Dermis microvascular lymphatic vessel endothelial cell (primary cell): ENCODE measurements at places on chromosomes 5 and 9. TPM values are rescaled to one million over a fixed set of nuclear protein-coding genes. Genes with fewer than 3 reads are reported as not detected.

GRCh38 chr9:114053246-114054005 lies 24.7 kb downstream of the AMBP start:
- no peak for DNase-seq

DNA sequence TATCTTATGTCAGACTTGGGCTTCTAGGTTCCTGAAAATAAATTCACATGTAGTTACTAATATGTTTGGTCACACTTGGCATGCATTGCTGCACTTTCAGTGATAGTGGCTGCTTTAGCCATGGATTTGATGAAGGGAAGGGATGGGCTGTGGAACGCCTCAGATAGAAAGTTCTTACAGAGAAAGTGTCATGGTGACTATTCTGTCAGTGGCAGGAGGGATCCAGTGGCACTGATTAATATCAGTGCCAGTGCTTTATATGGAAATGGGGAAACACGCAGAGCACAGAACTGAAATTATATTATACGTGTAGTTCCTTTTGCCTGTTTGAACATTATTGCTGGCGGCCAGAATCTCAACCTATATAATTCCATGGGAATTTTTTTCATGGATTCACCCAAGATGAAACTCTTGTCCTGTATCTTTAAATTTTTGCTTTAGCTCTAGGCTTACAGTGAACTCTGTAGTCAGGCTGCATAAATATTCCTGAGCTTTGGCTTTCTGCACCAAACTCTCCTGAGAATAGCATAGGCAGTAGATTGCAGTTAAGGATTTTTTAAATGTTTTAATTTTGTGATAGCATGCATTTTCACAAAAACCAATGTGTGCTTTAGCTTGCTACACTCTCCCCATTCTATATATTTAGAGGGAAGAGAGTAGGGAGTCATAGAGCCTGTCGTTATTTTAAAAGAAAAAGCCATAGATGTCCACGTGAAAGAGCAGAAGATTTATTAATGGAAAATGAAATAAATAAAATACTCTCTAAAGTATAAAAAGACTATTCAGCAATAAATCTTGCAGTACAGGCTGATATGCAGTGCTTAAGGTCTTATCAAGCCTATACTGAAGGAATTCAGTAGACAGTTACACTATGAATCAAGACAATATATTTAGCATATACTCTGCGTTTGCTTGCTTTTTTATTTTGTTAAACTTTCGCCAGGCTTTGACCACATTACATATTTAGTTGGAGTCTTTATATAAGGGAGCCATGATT lies 98.7 kb downstream of the EDIL3 start:
- DNase-seq: no peak

TLX3 gene
- total RNA-seq: not detected in 2 replicates

GRCh38 chr9:137083394-137084004 lies 3.3 kb upstream of the MAN1B1 start:
- no peak for DNase-seq

GRCh38 chr5:32405507-32405906 lies 39.0 kb downstream of the ZFR start:
- no peak for DNase-seq

DNA sequence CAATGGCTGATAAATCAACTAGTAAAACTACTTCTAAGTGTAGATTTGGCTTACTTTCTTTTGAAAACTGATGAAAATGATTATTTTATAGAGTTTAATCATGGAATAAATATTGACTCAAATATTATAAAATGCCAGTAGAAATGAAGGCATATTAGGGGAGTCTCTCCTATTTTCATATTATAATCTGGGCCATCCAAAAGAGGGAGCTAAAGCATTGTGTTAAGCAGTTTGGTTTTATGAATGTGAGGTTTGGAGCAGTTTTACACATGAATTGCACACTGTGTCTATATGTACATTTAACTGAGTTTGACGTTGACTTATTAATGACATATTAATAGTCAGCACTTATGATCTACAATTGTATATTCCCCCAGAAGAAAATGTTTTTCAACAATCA lies 17.4 kb downstream of the CDH9 start:
- no peak for DNase-seq

GRCh38 chr9:136726631-136727191 lies 14.3 kb downstream of the DIPK1B start:
- DNase-seq: peak; percentile 68

SV2C gene
- total RNA-seq: under 0.01 TPM in 1 of 2 replicates, not detected in the other

DNA sequence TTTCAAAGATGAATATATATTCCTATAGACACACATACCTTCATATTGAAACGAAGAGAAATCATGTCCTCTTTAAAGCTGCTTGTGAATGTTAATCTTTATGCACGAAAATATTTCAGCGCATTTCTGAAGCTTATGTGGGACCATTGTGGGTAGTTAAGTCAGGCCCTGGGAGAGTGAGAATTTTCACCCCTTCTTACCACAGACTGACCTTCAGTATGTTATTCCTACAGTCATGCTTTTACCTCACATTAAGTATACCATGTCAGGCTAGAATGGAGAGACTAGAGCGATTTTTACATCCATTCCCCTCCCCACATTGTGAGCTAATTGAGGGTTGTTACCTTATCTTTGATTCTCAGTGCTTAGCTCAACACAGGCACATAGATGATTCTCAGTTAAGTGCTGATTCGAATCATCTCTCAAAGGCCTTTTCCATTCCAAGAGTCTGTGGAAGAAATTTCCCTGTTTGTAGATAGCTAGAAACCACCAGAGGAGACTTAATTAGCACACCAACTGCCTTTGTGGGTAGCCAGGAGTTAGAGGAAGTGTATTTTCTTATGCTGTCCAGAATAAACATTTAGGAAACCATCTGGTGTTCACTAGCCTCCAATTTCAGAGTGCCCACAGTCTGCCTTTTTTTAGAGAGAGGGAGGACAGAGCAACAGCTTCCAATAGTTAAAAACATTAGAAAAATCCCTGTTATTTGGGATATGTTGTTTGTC lies 110.5 kb downstream of the MEGF10 start:
- no peak for DNase-seq

CTXN3 gene
- total RNA-seq: not detected in 2 replicates

- DNase-seq: no peak
Observed at GRCh38 chr9:1995084-1995483, 20.1 kb upstream of the SMARCA2 start.

DNA sequence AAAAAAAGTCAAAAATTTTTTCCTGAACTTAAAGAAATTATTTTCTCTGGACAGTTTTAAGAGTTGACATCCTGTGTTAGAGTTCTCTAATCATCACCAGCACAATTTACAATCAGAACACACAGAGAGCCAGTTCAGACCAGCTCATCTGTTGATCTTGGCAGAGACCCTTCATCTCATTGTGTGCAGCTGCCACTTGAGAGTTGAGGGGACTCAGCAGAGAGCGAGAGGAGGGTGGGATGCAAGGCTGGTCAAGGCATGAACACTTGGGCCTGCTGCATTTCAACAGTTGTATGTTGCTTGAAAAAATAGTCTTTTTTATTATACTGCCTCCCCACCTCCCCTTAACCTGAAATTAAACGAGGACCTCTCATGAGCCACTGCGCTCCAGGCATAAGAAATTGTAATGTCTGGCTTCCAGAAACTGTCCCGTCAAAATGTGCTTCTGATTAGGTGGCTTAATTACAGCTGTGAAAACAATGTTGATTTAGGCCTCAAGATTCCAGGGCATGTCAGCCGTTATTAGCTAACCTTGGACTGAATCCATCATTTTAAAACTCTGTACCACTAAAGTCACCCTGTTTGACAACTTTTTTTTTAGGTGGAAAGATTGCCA lies 383.6 kb downstream of the CCDC171 start:
- no peak for DNase-seq

GRCh38 chr5:124643336-124643735 lies 103.1 kb downstream of the ZNF608 start:
- no peak for DNase-seq

DNA sequence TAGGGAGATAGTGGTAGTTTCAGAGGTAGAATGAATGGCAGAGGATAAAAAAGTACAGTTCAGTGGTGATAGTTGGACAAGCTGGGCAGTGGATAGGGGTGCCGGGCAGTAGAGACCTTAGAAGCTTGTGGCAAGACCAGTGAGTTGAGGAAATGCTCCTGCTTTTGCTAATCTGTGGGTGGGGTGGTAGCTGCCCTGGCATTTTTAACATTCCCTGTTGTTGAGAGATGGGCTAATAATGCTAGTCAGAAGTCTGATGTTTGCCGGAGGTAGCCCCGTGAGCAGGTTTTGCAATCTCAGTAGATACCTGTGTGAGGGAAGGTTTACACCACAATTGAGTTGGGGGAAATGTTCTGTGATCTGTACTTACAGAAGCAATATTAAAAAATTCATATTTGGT lies 91.1 kb downstream of the TRIO start:
- DNase-seq: no peak

DNA sequence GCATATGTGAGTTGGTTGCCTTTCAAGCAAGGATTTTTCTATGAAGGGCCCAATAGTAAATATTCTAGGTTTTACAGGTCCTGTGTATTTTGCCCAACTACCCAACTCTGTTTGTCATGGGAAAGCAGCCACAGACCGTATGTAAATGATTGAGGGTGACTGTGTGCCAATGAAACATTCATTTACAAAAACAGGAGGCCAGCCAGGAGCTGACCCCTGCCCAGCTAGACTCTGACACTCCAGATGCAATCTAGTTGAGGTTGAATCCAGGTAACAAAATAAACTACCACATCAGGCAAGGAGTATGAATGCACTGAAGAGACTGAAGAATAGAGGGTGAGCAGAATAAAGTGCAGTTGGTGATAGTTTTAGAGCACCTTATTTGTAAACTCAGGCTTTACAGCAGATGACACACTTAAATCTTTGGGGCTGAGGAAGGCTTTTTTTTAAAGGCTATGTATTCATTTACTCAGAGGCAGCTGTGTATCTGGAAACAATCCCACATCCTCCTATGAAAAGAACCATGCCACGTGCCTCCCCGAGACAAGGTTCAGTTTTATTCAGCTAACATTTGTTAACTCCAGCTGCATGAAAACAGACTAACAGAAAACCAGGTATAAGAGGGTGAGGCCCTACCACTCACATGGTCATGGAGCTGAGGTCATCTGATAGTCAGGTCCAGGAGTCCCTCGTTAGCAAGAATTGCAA lies 60.7 kb downstream of the SLC1A1 start:
- DNase-seq: peak; percentile 28

DNA sequence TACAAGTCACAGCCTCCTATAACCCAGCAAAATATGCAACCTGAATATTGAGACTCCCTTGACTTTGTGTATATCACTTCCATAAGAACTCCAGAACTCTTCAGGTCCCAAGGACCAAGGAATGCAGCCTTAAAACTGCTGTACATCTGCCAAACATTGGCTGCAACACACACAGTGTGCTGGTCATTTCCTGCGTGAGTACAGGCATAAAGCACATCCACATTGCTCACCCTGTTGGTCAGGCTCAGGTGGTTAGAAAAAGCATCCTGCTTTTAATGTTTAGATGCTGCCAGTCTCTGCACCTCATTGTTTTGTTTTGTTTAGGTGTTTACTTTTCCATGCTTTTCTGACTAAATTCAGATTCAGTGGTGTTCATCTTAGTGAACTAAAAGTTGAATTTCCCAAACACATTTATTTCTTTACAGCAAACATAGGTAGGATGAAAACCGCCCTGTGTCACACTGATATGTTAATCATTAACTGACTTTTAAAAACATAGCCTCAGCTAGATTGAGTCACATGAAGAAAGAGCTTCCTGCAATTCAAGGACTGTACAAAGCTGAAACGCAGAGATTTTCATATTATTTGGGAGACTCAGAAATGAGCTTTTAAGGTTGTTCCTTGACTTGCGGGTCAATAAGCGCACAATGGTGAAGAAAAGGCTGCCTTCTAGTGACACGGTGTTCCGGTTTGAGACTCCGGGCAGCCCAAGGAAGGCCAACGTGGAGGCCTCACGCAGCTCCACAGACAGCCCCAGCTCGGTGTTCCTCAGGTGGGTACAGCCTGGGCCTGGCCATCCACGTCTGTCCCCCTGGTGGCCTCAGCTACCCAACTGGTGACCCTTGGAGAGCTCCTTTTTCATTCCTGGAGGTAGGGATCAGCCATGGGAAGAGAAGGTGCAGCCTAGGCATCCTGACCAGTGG lies 52.2 kb upstream of the GRAMD2B start:
- no peak for DNase-seq

GRCh38 chr5:9294793-9295465 lies 250.9 kb downstream of the SEMA5A start:
- DNase-seq: no peak

GRCh38 chr9:2356041-2356790 lies 265.4 kb upstream of the VLDLR start:
- DNase-seq: no peak

DNA sequence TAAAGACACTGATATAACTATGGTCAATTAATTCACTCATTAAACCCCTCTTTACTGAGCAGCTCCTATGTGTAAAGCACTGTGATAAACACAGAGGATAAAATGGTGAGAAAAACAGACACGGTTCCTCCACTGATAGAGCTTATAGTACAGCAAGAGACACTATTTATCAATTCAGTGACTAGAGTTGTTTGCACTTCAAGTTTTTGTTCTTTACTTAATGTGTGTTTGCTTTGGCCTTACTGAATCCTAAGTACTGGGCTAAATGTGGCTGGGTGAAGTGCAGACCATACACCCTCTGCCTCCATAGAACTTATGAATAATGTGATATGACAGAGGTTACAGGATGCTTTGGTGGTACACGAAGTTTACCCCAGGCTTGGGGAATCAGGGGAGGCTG lies 80.1 kb upstream of the ITGA1 start:
- DNase-seq: no peak

PCDHAC2 gene
- 0.13 TPM in 2 replicates for total RNA-seq

GRCh38 chr5:112385566-112385965 lies 33.5 kb downstream of the EPB41L4A start:
- no peak for DNase-seq

FBXW2 gene
- total RNA-seq: 25.7 and 30.2 TPM in 2 replicates

- no peak for DNase-seq
Observed at GRCh38 chr5:126400621-126401251, 22.5 kb upstream of the GRAMD2B start.

GRCh38 chr9:121369595-121370265 lies at the start of gene STOM:
STOM (minus strand) TSS chr9:121370250; CDS start chr9:121370187, 63 bp downstream.
- peak; percentile 73 for DNase-seq
